ENCODE measurements at places on chromosomes 4 and X.

DNA sequence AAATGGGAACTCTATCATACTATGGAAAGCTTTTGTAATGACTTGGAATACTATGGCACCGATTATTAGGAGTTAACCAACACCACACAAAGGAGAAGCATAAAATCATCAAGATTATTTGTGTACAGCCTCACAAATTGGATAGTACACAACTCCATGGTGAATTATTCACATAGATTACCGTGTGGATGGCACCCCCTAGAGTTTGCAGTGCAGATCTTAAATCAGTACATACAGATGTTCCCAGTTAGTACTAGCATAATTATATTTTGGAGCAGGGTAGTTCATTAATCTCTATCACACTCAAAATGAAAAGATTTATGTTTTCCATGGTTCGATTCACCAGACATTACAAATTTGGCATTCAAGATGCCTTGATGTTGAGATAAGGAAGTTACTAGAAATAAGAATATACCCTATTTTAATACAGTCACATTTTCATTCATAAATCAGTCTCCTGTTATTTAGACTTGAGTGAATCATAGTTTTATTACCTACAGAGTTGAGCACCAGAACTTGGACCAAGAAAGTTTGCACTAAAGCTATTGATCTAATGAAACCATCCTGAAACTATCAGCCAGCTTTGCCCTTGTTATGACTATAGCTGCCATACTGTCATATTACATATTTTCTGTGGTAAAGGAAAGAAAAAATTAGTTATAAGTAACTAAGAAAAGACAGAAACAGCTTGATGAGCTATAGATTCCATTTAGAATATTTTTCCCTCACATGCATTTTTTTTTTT is 531.8 kb downstream of the GLUD2 start:
- no peak for DNase-seq

DNA sequence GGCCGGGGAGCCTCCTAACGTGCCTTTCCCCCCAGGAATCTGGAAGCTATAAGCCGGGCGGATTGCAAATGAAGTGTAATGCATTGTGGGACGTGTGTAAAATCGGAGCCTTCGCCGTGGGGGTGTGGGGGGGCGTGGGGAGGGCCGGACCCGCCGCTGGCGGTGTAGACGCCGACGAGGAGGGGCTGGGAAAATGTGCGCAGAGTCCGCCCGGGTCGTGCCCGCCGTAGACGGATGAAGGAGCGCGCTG is 1.3 kb downstream of the STOX2 start:
- DNase-seq = peak; percentile 57

DNA sequence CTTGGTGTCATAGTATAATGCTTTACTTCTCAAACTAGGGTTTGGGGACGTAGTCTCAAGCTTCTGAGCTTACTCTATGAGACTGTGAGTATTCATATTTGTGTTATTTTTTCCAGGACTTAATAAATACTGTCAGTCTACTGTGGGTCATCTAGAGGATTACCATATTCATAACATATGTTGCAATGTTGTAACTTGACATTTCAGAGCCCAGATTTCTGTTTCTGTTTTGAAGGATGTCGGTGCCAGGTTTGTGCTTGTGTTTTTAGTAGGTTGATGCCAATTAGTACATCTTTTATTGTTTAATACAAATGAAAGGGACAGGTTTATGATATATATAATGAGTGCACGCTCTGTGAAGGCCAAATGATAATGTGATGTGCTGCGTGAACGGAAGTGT is 69.6 kb downstream of the SPANXN4 start:
- DNase-seq = no peak

DNA sequence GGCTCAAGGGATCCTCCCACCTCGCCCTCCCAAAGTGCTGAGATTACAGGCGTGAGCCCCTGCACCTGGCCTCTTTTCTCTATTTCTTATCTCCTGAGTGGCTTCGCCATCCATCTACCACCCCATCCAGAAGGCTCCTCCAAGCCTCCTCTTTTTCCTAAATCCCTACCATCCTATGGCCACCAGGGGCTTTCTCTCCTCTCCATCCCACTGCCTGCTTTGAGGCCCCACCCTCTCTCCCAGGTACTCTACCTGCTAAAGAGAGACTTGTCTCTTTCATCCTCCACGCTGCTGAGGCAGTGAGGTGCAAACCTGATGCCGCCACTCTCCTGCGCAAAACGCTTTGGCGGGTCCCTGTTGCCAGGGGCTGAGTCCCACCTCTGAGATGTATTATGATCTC is 7.0 kb downstream of the RS1 start:
- DNase-seq = no peak

DNA sequence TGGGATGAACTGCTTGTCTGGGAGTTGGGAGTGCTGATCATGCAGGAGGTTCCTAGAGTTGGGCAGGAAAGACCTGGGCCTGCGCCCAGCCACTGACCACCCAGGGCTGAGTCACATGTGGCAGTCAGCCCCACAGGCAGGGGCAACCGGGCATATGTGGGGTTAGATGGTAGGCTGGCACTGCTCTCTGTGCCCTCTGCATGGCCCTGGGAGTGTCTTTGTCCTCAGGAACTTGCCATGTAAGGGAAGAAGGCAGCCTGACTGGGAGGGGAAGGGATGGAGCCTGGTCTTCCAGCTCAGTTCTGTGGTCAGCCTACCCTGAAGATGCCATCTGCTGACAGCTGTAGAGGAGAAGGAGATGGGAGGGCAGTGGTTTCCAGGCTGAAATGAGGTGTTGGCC is 70.2 kb upstream of the EFNB1 start:
- DNase-seq = no peak

DNA sequence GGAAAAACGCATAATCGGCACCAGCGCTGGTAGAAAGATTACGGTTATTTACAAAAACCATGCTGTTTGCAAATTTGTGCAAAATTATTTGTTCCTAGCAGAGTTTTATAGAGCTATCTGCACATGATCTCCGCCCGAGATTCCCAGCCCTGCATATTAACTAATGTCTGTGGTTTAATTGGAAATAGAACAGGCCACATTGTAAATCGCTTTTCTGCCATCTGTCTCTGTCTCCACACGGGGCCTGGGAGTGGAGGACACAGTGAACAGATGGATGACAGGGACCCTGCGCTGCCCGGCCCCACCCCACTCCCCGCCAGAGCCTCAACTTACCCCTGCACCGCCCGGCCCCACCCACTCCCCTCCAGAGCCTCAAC is 126.9 kb downstream of the FAM53A start:
- no peak for DNase-seq

GRCh38 chrX:87664381-87664780 is 146.8 kb downstream of the KLHL4 start:
- DNase-seq = no peak

DNA sequence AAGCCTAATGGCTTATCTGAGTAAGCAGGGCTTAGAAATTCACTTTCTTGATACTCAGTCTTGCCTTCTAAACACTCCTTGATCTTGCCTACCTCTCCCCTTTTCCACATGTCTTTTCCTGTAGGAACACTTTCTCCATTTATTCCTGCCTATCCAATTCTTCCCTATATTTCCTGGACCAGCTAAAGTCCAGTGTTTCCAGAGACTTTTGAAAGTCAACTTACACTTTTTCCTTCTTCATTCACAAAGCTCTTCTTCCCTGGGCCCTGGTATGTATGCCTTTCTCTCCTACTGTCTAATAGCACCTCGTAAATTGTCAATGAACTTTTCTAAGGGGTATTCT is 20.6 kb downstream of the VSIG4 start:
- no peak for DNase-seq

DNA sequence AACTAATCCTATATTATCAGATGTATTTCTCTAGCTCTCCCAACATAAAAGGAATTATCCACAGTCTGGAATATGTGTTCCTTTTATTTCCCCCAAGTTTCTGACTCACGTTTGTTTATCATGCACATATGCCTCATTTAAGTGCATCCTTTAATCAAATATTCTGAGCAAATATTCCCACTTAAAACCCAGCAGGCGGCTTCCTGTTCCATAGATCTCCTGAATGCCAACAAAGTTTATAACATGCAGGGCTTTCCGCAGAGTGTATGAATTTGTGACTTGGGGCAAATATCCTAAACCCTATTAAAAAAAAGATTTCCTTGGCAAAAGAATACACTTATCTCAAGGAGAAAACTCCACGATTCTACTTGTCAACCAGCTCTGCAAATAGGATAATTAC is 16.9 kb downstream of the GLRA2 start:
- DNase-seq = no peak

DNA sequence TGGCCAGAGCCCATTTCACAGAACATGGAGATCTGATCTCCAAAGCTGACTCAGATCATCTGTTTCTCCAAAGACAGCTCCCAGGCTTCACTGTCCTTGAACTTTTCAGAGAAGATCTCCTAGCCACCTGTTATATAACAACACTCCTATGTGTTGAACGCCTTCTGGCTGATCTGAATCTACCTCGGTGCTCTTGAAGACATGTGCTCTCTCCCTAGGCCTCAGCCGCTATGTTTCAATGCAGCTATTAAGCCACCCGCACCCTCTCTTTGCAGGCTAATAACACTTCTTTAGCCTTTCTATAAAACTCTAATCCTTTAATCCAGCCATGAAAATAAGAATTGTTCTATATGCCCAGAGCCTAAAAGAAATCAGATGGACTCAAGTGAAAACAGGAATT is 34.9 kb downstream of the SEL1L3 start:
- no peak for DNase-seq

DNA sequence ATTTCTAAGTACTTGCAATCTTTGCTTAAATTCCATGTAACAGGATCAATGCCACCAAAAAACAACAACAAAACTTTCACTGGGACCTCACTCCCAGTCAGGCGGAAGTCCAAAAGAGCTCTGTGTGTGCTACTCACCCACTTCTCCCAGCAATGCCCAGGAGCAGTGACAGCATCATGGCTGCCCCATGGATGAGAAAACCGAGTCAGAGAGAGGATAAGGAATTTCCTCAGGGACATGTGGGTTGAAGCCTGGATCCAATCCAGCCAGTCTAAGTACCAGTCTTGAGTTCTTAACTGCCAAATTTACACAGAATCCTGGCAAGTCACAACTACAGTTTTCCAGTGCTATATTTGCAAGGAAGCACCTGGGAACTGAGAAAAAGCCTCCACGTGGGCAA is 64.5 kb downstream of the STX18 start:
- no peak for DNase-seq

- DNase-seq = no peak
Observed at GRCh38 chr4:75985116-75985515, 5.6 kb downstream of the SDAD1 start.

DNA sequence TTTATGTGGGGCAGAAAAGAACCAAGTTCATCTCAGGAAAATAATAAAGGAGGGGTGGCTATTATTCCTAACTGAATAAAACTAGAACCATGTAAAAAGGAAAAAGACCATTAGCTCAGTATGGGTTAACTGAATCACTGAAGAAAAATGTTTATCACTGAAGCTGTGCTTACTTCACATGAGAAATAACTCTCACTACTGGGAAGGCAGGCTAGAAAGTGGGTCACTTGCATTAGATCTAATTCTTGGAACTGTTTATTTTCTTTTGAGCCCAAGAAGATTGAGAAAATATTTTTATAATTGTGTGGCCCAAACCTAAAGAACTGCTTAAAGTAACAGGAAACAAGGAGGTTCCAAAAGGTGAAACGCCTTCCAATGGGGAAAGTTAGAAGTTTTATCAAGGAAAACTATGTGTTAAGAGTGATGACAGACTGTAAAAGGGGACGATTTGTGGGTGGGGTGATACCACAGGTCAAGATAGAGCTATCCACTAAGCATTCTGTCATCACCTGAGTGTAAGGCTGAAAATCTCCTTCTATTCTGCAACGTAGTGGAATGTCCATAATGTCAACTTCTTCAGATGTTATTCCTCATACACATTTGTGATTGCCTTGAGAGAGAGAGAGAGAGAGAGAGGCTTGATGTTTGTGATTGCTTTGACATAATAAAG is 1083.5 kb downstream of the PCDH7 start:
- no peak for DNase-seq

GRCh38 chr4:19416146-19416545 is 835.6 kb upstream of the SLIT2 start:
- DNase-seq = no peak

DNA sequence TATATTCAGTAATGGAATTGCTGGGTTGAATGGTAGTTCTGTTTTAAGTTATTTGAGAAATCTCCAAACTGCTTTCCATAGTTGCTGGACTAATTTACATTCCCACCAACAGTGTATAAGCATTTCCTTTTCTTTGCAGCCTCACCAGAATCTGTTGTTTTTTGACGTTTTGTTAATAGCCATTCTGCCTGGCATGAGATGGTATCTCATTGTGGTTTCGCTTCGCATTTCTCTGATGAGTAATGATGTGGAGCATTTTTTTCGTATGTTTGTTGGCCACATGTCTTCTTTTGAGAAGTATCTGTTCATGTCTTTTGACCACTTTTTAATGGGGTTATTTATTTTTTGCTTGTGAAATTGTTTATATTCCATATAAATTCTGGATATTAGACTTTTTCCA is 13.6 kb upstream of the MAGED4B start:
- no peak for DNase-seq

GRCh38 chrX:110733166-110733565 is 62.5 kb downstream of the CHRDL1 start:
- DNase-seq = no peak

DNA sequence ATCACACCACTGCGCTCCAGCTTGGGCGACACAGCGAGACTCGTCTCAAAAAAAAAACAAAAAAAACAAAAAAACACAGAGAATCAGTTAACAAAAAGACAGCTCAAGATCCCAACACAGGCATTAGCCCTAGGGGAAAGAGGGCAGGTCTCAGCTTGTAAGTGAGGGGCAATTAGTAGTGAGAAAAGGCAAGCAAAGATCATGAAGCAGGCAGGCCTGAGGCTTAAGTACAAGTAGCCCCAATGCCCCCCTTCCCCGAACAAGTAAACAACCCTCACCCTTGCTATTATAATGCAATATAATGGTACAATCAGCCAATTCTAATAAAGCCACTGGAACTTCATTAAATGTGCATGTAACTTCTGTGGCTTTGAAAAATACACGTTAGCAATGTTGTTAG is 17.0 kb downstream of the ADGRA3 start:
- DNase-seq = no peak

GRCh38 chr4:26522478-26522877 is 32.2 kb upstream of the CCKAR start:
- no peak for DNase-seq

- DNase-seq = no peak
Observed at GRCh38 chr4:27701606-27702005, 841.0 kb downstream of the STIM2 start.

DNA sequence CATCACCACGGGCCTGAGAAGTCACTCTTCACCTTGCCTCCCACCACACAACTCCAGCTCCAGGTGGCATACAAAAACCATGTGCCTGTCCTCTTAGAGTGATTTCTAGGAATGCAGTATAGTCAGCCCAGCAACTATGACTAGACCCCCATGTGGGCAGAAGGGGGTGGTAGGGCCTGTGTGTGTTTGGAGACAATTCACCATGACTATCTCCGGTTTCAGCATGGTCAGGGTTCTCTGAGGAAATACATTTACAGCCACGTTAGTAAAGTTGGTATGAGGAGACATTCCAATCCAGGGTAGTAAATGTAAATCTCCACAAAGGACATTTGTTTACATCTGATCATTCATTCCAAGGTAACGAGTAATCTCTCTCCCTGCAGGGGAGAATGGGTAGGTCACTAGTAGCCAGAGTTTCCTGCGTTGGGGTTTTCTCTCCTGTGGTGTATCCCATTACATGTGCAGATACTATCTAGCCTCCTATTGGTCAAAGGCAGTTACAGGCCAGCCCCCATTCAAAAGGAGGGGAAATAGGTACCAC is 4.2 kb upstream of the MTMR1 start:
- no peak for DNase-seq
